ENCODE measurements at places on chromosomes 7 and 10.

DNA sequence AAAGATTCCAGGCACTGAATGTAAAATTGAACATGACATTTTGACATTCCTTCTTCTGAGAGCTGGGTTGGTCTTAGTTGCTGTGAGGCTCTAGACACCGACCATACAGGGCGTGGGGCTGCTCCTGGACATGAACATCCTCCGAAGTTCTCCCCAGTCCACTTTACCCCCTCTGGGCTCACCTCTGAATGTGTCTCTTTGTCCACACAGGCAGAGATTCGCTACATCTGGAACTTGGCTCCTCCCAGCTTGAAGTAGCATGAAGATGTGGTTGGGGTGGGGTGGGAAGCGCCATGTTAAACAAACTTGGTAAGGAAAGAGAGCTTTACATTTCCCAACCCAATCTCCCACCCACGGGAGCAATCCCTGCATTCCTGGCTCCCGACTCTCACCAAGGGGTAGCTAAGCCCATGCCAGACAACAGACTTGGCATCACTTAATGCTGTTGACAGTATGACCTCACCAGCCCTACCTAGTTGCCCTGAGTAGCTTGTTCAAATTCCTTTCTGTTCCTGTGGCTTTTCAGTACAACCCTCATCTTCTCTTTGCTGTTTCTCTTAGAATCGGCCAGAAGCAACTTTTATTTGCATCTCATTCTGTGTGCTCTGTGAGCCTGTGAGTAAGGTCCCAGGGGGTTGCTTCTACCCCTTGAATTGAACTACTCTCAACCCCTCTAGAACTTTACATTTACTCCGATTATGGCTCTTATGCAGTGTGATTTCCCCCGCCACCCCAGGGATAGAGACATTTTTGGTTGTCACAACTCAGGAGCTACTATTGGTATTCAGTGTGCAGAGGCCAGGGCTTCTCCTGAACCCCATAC is 211.4 kb downstream of the SEC23IP start:
- no peak for DNase-seq

DNA sequence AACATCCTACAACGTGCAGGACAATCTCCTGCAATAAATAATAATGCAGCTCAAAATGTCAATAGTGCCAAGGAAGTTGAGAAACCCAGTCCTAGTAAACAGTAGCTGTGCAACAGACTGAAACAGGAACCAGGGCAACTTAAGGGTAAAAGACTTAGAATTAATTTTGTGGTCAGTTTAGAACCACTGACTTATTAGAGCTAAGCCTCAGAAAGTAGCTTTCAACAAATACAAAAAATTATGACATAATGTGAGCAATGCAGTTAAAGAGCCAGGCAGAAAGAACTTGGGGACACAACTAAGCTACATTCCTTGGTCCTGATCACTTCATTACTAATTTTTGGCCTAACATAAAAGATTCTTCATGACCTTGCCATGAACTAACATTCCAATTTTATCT is 195.4 kb downstream of the MACC1 start:
- DNase-seq, result no peak

DNA sequence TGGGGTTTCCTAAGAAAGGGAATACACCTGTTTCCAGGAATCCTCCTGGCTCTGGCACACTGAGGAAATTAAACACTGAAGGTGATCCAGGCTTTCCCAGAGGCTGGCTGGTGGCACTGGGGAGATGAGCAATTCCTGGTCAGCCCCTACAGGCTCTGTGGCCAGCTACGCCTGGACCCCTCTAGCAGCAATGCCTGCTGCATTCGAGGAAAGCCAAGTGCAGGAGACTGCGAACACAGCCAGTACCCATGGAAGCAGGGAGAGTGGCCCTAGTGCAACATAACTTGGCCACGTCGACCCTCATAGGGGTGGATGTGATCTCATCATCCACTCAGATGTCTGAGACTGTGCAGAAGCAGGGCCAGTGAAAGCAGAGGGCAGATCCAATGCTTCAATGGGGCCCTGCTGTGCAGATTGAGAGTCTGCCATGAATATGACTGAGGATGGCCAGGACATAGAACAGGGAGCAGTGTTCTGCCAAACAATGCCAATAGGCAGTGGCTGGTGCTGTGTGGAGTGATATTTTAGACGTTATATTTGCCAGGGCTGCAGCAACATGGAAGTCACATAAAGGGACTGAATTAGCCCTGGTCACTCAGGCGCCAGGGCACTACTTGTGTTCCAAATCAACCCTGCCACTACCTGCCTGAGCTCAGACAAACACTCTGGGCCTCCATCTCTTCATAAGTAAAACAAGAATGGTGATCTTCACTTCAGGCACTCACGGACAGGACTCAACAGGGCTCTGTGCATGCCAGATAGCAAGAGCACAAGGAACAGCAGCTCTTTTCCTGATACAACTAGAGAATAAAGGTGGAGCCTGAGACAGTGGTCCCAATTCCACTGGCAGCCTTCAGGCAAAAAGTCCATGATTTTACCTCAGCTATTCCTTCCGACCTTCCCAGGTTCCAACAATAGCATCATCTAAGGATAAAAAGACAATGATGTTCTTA is 2.4 kb downstream of the ZNF488 start:
- DNase-seq, result no peak

GRCh38 chr10:70898687-70899086 is 10.3 kb upstream of the PCBD1 start:
- no peak for DNase-seq

- no peak for DNase-seq
Observed at GRCh38 chr7:90111-91063, 102.0 kb upstream of the FAM20C start.

- DNase-seq, result no peak
Observed at GRCh38 chr10:46294641-46295220, 7.9 kb downstream of the ANTXRL start.

GRCh38 chr10:132169031-132169765 is 17.6 kb upstream of the DPYSL4 start:
- DNase-seq, result no peak

DNA sequence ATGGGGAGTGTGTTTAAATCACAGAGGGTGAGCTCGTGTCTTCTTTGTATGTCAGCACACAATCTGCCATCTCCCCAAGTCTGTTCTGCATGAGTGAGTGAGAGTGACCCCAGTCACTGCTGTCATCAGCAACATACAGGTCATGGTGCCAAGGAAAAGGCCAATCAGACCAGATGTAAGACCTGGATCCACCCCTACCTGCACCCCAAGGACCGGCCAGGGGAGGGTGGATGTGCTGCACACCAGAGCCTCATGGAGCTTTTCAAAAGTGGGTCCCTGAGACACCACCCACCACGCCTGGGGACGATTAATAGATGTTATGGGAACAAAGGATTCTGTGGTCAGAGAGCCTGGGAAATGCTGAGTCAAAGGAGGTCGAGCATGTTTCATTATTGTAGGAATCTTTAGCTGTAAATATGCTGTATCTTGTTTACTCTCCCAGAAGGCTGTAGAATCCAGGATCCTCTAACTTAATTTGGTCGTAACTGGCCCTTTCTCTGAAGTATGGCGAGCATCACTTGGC is 420.5 kb downstream of the RPS24 start:
- no peak for DNase-seq

DNA sequence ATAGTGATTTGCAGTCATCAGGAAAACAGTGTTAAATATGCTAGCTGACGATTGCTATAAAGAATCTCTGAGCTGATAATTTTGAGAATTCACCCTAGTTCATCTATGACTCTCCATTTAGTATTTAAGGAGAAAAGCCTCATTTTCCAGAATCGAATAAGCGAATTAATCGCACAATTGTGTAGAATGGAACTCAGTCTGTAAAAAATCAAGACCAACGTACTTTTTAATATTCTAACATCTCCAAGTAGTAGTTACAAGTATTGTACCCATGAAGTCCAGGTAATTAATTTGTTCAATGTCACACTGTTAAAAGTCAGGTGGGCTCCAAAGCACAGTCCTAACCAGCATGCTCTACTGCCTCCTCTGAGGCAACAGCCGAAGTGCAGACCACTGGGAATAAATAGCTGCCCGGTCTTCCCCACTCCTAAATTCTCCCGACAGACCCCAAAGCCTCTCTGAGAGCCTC is 380 bp upstream of the AGBL3 start:
- no peak for DNase-seq

- no peak for DNase-seq
Observed at GRCh38 chr7:3094701-3095445, 51.2 kb upstream of the CARD11 start.

DNA sequence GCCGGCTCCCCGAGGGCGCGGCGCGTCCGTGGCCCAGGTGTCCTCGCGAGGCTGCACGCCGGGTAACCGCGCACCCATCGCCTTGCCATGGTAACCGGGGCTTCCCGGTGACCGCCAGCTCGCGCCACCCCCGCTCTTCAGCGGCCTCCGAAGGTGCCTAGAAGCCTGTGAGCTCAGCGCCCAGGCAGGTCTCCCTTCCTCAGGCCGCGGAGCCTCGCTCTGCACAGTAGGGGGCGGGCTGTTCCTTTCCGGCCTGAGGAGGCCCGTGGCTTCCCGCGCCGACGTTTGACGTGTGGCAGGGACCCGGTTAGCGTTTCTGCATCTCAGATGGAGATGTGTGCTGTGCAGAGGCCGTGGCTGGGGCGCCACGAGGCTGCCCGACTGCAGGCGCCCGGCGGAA is 117.1 kb downstream of the DYNC2I1 start:
- DNase-seq, result no peak

DNA sequence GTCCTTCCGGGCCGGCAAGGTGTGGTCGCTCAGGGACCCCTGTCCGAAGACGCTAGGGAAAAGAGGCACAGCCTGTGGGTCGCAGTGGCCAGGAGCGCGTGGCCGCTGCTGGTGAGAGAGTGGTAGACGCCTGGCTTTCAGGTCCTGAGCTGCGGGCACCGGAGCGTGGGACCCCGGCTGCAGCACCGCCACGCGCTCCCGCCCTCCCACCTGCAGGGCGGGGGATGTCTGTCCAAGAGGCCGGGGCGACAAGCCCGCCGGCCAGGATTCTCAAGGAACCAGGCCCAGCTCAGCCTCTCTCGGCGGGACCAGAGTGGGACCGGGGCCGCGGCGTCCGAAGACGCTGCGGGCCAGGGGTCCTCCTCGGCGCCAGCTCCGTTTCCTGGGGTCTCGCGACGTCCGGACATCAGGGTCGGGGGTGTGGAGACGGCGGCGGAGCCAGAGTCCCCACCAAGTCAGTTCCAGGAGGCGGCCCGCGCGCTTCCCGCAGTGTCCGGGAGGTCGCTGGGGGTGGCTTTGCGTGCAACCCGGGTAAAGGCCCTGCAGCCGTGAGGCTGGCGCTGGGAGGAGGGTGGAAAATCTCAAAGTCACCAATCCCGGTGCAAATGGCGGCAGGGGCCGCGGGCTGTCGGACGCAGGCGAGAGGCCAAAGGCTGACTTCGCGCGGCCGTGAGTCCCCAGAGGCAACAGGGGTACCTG is 5.5 kb downstream of the ZNF503 start:
- no peak for DNase-seq

GRCh38 chr7:134505856-134506255 is 21.5 kb upstream of the AKR1B10 start:
- DNase-seq, result no peak

- DNase-seq, result no peak
Observed at GRCh38 chr10:51606825-51607462, 92.5 kb downstream of the CSTF2T start.

DNA sequence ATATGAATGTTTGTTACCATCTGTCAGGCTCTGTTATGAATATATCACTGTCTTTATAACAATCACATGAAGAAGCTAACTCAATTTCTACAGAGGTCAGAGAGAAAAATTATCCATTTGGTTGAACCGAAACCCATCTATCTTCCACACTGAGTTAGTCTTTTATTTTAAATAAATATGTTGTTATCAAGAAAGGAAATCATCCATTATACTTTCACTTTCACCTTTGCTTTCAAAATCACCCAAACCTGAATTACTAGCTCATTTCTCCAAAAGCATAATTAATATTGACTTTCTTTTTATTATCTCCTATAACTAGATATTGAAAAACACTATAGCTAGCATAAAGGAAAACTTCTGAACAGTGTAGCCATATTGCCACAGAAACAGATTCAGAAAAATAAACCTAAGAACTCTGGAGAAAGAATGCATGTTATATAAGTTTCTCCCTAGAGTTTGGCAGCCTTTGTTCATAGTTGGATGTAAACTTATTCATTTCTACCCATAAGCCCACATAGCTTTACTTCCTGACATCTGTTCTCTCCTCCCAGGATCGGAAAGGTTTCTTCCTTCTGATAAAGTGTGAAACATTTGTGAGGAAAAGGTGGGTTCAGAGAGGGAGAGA is 66.0 kb downstream of the NPSR1 start:
- no peak for DNase-seq

DNA sequence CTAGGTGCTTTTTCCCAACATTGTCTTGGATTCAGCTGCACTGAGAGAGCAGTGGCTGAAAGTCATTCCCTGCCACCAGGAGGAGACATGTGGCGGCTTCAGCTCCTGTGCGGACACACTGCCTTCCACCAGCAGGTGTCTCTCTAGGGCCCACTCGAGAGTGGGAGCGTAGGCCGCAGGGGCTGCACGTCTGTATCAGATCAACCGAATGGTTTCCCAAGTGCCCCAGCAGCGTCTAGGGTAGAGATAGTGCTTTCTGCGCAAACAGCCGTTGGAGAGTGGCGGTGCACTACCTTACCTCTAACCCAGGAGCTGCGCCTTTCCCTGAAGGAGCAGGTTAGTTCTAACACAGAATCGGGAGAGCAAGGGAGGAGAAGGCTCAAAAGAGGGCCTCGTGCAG is 31.7 kb downstream of the PAPOLB start:
- DNase-seq, result no peak

DNA sequence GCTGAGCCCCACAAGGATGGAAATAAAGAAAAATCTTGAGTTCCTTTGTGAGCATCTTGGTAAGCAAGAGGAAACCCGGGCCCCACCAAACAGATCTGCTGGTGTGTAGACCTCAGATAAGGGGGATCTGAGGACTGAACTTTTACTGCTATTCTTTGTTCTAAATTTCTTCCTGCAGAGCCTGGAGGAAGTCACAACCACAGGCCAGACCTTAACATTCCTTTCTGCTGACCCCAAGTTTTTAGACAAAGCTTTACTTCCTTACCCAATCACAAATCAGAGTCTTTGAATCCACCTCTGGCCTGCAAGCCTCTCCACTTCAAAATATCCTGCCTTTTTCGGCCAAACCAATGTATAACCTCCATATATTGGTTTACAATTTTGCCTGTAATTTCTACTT is 352.6 kb upstream of the AUTS2 start:
- DNase-seq, result no peak

DNA sequence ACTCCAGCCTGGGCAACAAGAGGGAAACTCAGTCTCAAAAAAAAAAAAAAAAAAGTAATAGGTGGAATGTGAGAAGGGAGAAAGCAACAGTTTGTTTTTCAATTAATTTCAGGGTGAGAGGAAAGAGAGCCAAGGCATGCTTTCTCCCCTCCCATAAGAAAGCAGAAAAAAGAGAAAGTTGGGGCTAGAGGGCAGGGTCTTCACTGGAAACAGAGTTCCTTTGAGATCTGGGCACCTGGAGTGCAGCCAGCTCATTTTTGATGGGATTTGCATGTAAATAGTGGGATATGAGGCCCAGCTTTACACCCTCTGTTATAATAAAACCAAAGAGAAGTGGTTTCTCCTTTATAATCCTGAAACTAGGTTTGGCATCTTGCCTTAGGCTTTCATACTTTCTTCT is 13.8 kb upstream of the STOX1 start:
- DNase-seq, result no peak

GRCh38 chr10:132362151-132362611 is 30.2 kb downstream of the LRRC27 start:
- no peak for DNase-seq

Measured in right renal pelvis (tissue), 4 donors.